ENCODE measurements at places on chromosomes 16 and 17.

- no peak for DNase-seq
These were observed 9.1 kb downstream of the KCNH4 start for GRCh38 chr17:42171831-42172230.

DNA sequence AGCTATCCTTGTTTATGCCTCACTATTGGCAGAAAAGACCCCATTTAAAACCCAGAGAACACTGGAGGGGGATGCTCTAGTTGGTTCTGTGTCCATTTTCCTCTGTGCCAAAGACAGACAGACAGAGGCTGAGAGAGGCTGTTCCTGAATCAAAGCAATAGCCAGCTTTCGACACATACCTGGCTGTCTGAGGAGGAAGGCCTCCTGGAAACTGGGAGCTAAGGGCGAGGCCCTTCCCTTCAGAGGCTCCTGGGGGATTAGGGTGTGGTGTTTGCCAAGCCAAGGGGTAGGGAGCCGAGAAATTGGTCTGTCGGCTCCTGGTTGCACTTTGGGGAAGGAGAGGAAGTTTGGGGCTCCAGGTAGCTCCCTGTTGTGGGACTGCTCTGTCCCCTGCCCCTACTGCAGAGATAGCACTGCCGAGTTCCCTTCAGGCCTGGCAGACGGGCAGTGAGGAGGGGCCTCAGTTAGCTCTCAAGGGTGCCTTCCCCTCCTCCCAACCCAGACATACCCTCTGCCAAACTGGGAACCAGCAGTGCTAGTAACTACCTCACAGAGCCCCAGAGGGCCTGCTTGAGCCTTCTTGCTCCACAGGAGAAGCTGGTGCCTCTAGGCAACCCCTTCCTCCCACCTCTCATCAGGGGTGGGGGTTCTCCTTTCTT lies 56.1 kb downstream of the IGF2BP1 start:
- DNase-seq, result no peak

GRCh38 chr16:73311857-73312723 lies 264.2 kb upstream of the ZFHX3 start:
- no peak for DNase-seq

DNA sequence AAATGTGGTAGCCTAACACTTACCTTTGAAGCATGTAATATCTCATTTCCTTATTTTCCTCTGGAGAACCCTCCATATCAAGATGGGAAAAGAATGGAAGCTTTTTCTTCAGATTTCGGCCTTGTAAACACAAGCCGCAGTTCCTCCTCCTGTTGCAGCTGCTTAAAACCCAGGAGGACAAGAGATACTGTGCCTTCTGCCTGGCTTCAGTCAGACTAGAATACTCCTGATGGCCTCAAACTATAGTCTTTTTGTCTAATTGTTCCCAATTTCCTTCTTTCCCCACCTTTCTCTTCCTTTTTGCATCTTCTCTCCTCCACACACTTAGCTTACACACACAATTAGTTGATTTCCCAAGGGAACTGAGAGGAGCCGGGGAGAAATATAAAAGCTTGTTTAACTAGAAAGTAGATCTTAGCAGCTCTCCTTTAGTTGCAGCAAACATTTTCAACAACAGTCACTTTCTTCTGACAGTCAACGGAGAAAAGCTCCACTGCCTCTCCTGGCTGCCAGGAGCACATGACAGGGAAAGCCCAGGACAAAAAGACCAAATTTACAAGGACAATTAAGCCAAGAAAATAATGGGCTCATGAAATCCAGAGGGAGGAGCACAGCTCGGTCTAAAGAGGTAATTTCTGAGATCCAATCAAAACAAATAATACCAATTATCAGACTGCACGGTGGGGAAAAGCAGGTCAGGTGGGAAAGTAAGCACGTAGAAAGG lies 76.4 kb upstream of the C17orf78 start:
- no peak for DNase-seq

GRCh38 chr17:42117397-42118125 lies 3.6 kb downstream of the KAT2A start:
- DNase-seq, result no peak

DNA sequence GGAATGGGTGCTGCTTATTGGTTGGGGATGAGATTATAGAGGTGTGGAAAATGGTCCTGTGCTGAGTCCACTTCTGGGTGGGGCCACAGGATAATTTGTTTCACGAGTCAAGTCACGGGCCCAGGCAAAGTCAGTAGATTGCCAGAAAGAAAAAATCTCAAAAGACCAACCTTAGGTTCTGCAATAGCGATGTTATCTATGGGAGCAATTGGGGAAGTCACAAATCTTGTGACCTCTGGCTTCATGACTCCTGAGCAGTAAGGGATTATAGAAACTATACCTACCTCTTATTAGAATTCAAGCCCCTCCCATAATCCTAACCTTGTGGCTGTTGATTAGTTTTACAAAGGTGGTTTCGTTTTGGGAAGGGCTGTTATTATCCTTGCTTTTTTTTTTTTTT lies 31.4 kb downstream of the WWP2 start:
- DNase-seq, result no peak

GRCh38 chr17:77444628-77444983 lies 303.8 kb downstream of the SEC14L1 start:
- no peak for DNase-seq

- DNase-seq, result no peak
These were observed 34.9 kb downstream of the WSCD1 start for GRCh38 chr17:6104956-6105648.

DNA sequence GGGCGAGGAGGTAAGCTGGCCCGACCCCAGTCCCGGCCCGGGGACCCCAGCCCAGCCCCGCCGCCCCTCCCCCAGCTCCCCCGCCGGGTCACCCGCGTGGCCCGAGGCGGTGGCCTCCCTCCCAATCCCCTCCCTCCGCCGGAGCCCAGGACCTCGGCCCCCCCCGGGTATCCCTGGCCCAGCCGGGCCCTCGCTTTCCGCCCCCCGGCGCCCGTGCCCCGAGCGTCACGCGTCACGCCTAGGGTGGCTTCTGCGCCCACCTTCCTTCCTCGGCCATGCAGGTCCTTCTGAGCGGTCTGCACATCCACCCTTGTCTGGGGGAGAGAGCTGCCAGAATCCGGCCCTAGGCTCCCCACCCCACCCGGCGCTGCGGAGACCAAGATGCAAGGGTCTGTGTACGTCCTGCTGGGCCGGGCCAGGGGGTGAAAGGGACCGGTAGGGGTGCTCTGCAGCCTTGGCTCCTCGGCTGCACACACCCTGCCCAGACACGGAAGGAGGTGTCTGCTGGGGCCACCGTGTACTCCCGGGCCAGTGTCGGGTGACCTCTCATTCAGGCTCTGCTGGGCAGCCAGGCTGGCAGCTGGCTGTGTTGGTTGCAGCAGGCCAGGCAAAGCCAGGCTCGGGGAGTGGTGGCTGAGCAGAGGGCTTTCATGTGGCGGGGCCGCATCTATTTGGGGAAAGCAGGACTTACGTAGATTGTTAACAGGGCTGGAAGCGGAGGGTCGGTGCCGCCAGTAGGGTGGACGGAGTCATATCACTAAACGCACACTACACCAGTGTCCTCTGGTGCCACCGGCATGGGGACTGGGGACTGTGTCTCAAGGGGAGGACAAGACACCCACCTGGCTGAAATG lies 754 bp downstream of the RAB11FIP4 start:
- no peak for DNase-seq

GRCh38 chr17:32626379-32626791 lies 139.6 kb downstream of the CDK5R1 start:
- DNase-seq, result no peak

DNA sequence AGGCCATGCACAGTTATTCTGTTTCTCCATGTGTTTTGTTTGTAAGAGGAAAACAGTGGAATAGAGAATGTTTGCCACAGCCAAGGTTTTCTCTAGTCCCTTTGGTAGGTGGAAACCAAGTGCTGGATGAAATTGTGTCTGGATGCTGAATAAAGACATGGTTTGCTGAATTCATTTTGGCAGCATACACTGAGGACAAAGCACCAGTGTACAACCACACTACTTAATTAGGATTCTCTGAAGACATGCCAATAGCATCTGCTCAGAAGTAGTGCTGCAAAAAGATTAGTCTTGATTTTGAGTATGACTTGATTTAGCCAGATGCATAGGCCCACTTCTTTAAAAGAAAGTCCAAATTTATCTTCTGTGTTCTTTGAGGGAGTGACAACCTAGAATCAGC lies 230.5 kb upstream of the CACNG5 start:
- DNase-seq, result no peak

All from stimulated activated CD4-positive, alpha-beta T cell treated with anti-CD3 and anti-CD28 coated beads, Interleukin-1b, Interleukin-23, amount 100 ng/mL, for 1 hour (primary cell).